HFF-Myc (cell line): ENCODE measurements at places on chromosomes 2 and 18.
A peak's percentile ranks its signal among the peaks of the same experiment; 100 is the strongest.

- DNase-seq, result no peak
These were observed 27.5 kb downstream of the TFCP2L1 start for GRCh38 chr2:121257480-121257840.

DNA sequence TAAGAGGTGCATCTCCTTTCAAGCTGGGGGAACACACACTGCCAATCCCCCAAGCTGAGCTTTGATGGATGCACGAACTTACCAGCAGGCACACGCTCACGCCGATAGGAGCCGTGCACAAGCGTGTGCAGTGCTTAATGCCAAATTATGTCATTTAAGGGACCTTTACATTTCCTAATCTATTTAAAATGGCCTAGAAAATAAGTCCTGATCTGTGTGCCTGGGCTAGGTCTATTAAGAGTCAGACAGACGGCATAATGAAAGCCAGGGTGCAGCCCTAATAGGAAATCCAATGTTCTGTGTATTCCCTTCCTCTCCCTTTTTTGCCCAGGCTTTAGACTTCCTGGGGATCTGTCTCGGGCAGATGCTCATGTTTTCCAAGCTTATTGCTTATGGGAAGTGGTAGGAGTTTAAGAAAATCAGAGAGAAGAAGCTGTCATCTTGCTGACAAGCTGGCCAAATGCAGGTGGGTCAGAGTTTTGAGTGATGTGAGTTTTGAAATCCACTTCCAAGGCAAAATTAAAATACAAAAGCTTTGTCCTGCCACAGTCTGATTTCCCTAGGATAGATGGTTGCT is 142.6 kb downstream of the MYT1L start:
- DNase-seq, result no peak

GRCh38 chr2:224063298-224063648 is 24.2 kb upstream of the SERPINE2 start:
- no peak for DNase-seq

GRCh38 chr18:48802543-48803290 is 148.0 kb downstream of the SMAD7 start:
- DNase-seq, result no peak

DNA sequence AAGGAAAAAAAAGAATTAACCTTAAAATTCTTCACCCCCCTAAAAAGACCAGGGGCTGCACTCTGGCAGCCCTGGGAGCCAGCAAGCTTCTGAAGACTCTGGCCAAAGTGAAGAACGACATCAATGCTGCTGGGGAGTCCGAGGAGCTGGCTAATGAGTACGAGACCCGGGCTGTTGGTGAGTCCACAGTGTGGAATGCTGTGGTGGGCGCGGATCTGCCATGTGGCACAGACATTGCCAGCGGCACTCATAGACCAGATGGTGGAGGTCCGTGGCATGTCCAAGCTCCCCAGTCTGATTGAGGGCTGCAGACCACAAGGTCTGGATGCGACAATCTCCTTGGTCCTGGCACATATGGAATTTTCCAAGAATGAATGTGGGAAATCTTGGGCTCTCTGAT is 47.4 kb downstream of the TRPM8 start:
- DNase-seq, result no peak

DNA sequence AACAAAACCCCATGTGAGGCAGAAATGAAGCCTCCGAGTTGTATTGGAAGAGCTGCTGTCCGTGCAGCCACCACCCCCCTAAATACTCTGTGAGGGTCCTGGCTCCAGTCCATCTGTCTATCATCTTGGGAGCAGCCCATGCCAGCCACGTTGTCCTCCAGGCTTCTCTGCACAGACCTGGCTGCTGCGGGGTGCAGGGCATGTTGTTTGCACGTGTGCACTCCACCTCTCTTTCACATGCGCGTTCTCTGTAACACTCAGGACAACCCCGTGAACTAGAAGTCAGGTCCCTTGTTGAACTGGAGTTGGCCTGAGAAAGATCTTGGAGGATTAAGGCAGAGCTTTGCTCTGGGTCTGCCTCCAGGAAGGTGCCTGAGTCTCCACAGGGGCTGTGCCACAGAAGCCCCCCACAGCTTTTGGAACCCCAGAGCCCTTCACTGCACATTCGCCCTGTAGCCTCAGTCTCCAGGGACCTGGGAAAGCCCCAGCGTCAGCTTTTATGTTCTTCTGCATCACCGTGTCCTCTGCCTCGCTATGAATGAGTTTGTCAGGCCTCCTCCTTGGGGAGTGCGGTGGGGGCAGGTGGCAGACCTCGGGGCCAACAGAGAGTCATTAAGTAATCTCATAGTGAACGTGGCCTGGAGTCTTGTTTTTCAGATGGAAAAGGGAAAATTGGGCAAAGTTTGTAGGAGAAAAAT is 16.6 kb downstream of the RTP5 start:
- no peak for DNase-seq

DNA sequence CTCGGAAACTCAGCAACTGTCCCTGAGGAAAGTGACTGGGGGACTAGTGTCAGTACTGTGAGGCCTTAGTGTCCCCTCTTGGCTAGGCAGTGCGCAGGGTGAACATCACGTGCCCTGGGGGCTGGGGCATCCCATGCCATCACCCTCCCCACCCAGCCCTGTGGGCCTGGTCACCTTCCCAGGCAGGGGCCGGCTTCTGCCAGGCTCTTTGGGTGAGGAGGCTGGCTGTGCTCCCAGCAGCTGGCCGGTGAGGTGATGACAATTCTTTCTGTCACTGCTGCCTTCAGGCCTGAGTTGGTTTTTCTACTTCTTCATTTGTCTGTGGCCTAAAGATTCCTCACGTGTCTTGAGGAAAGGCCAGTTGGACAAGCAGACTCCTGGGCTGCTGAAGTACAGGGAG is 180.8 kb downstream of the KLHL29 start:
- DNase-seq, result no peak

DNA sequence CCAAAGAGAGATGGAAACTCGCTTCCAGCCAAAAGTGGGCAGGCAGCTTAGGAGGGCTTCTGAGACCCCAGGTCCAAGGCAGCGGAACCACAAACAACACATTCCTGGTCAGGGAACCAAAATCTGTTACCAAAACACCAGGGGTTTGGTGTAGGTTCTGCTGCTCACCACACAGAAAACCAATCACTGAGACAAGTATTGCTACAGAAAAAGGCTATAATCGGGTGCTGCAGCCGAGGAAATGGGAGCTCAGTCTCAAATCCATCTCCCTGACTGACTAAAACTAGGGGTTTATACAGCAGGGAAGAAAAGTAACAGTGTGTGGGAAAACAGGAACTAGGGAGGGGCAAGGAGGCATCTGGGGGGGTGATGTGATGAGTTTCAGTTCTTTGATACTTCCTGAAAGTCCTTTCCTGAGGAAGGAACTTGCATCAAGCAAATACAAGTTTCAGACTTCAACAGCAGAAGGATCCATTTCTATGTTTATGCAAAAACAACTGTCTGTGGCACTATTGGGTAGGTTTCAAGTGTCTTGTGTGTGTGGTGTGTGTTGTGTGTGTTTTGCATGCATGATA is 108.0 kb downstream of the FAM168B start:
- DNase-seq, result no peak

- DNase-seq, result no peak
These were observed 8.6 kb downstream of the RBFA start for GRCh38 chr18:80042785-80043184.

- no peak for DNase-seq
These were observed 125.5 kb downstream of the EN1 start for GRCh38 chr2:118721817-118722551.

DNA sequence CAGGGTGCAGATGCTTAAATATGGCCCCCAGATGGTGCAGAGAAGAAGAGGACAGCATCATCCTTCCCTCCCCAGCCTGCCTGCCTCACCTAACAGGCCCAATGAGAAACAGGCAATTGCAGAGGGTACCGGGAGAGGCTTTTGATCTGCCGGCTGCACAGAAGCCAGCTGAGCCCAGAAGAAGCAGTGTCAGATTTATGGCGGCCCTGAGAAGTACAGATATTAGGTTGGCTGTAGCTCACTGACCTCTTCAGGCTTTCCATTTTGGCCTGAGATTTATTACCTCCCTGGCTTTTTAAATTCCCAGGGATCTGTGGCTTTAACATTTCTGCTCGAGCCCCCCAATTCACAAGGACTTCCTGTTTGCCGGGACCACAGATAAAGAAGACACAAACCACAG is 278.7 kb downstream of the EN1 start:
- DNase-seq, result no peak

GRCh38 chr2:39525636-39526412 is 88.7 kb upstream of the MAP4K3 start:
- DNase-seq, result no peak

- DNase-seq, result no peak
These were observed 142.0 kb downstream of the ASB1 start for GRCh38 chr2:238568455-238569440.

- no peak for DNase-seq
These were observed 185.5 kb downstream of the MYCN start for GRCh38 chr2:16125614-16126516.

DNA sequence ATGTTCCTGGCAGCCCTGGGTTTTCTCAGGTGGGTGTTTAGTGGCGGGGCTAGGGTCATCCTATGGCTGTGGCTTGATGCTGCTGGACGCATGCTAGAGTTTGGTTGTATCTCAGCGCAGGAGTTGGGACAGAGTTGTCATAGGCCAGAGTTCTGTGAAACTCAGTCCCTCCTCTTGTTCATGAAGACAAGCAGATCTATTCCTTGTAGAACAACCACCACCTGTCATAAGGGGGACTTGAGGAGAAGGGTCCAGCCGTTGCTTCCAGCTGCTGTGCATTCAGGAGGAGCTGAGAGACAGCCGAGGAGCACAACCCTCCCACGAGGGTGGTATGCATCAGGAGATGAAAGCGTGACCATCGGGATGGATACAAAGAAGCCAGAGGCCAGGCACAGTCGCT is 26.4 kb downstream of the DCDC2C start:
- DNase-seq, result no peak

- DNase-seq, result no peak
These were observed 1.9 kb upstream of the OTOS start for GRCh38 chr2:240142256-240142775.

DNA sequence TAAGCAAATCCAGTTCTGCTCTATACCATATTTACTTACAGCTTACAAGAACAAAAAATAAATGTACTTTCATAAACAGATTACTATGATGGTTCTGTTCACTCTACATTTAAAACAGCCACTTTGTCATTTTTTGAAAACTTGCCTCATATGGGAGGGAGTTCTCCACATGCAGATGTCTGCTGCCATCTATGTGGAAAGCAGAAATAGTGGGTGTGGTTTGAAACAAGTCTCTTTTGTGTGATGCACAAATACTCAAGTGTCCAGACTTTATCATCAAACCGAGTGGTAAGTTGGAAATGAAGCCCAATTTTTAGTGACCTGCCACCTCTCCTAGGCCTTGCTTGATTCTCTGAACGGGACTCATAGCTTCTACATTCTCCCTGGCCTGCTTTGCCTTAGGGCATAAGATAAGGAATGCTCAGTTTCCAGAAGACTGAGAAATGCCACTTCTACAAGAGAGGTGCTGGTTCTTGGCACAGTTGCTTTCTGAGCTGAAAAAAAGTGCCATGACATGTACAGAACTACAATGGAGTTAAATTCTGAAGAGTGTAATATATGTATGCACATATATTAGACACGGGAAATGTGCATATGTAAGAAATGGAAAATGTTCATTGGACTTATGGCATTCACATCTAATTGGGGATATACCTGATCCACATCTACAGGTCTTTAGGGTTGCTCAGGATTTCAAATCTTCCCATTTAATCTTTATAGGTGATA is 221.0 kb downstream of the SLC8A1 start:
- DNase-seq, result no peak

GRCh38 chr2:64700133-64700809 is 46.6 kb upstream of the SERTAD2 start:
- no peak for DNase-seq

DNA sequence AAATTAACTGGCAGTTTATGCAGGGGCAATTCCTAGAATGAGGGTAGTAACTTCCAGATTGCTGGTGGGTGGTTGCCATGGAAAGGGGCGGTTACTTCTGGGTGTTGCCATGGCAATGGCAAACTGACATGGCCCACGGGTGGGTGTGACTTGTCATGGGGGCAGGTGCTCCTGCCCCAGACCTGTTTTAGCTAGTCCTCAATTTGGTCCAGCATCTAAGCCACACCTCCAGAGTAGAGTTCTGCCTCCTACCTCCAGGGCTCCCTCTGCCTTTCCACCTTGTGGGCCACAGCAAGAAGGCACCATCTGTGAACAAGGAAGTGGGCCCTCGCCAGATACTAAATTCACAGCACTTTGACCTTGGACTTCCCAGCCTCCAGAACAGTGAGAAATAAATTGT is 148.7 kb downstream of the TFCP2L1 start:
- no peak for DNase-seq

DNA sequence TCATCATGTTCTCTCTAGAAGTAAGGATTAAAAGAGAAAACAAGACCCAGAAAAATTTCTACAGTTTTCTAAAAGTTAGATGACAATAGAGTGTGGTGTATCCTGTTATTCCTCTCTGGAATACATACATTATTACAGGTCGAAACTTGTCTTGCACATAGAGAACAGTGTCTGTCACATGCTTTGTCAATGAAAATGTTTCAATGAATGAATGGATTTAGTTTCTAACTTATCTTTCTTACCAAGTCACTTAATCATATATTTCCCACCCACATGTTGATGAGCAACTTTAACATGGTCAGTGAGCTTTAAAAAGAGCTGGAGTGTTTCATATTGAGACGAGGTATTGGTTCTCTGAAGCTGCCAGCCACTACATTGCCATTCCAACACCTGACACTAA is 4.3 kb downstream of the DSG4 start:
- no peak for DNase-seq

GRCh38 chr2:73162856-73163391 is 39.5 kb upstream of the NOTO start:
- DNase-seq, result no peak

- DNase-seq, result no peak
These were observed 67.2 kb upstream of the ATL2 start for GRCh38 chr2:38444247-38444646.

- DNase-seq, result no peak
These were observed 4.3 kb downstream of the NAB1 start for GRCh38 chr2:190653231-190653630.

- DNase-seq, result no peak
These were observed 3.0 kb downstream of the SLC1A4 start for GRCh38 chr2:64992218-64992617.

GRCh38 chr2:131032393-131032836 is 60.8 kb downstream of the FAM168B start:
- DNase-seq, result no peak

GRCh38 chr2:102606353-102606752 is 13.0 kb upstream of the SLC9A2 start:
- DNase-seq, result peak; percentile 12

- DNase-seq, result no peak
These were observed 118.5 kb downstream of the GALNT3 start for GRCh38 chr2:165675551-165675968.
